ENCODE measurements at places on chromosomes 3 and 15.

- DNase-seq, result no peak
Measured at GRCh38 chr3:187342255-187342654, 25.9 kb upstream of the RTP4 start.

GRCh38 chr15:85422607-85423006 lies 42.2 kb downstream of the AKAP13 start:
- DNase-seq, result no peak

DNA sequence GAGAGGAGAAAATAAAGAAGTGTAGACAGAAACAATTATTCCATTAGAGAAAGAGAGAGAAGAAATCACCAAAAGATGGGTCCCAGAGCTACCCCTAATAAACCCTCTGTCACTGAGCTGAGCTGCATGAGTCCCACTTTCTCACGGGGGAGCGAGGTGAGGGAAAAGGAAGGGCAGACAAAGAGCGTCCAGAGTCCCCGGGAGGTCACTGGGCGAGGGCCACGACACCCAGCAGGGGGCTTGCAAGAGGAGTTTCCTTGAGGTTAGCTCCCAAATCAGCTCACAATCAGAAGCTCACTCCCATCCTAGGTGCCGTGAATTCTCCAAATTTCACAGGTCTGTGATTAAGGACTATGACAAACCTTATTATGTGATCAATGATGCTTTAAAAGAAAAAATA lies 62.3 kb downstream of the XXYLT1 start:
- peak; percentile 17 for DNase-seq

- no peak for DNase-seq
Measured at GRCh38 chr15:101531170-101531569, 41.7 kb upstream of the PCSK6 start.

All from colonic mucosa (tissue), 4 donors.